ENCODE measurements at places on chromosomes 11 and 22.
A peak's percentile ranks its signal among the peaks of the same experiment; 100 is the strongest.

DNA sequence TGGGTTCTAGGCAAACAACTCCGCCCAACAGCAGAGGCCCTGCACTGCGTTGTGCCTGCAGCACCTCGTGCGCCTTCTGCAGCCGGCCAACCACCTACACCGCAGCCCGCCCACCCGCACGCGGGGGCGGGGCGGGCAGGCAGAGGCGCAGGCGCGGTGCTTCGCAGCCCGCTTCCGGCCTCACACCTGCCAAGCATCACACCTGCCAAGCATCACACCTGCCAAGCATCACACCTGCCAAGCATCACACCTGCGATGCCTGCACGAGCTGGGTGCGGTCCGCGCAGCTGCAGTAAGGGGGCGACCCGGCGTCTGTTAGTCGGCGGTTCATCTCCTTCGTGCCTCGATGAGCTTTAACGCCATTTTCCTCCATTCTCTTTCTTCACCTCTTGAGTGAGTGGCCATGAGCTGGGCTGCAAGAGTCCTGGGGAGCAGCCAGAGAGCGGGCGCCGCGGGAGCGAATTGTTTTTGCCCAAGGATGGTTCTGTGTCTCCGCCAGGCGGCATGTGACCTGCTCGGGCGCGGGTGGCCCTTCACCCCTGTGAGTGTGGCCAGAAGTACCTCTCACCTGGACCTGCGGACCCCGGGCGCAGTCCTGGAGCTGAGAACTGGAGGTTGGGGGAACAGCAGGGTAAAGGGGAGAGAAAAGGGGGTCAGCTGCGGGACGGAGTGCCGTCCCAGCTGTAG lies at the start of gene LDHAL6A:
LDHAL6A (plus strand) TSS at position 171 of the 687 bp plus-strand sequence. CDS start 825 bp downstream, outside the sequence.
- no peaks in the 10 kb centered on the region for H3K27me3 ChIP-seq
- H3K4me3 ChIP-seq = no peak within 1 kb of the TSS
- no peaks in the 10 kb centered on the region for H3K36me3 ChIP-seq
- DNase-seq = no peak

GRCh38 chr11:93403930-93404329 lies 73.4 kb downstream of the DEUP1 start:
- no peak overlapping the region for H3K27ac ChIP-seq
- H3K36me3 ChIP-seq = no peaks in the 10 kb centered on the region
- DNase-seq = no peak

GRCh38 chr11:82775736-82776346 lies 42.2 kb upstream of the FAM181B start:
- H3K4me1 ChIP-seq = peaks cover 8% of the 10 kb centered on the region
- no peaks in the 10 kb centered on the region for H3K27me3 ChIP-seq
- DNase-seq = no peak
- H3K4me3 ChIP-seq = no peak overlapping the region

GRCh38 chr22:48981371-48982061 lies 846.2 kb downstream of the BRD1 start:
- H3K27me3 ChIP-seq = no peaks in the 10 kb centered on the region
- DNase-seq = no peak
- no peaks in the 10 kb centered on the region for H3K4me1 ChIP-seq
- H3K27ac ChIP-seq = no peak overlapping the region

GRCh38 chr11:132853886-132854285 lies 678.4 kb downstream of the OPCML start:
- H3K4me3 ChIP-seq = no peak overlapping the region
- no peaks in the 10 kb centered on the region for H3K36me3 ChIP-seq
- no peak overlapping the region for H3K27ac ChIP-seq
- H3K27me3 ChIP-seq = no peaks in the 10 kb centered on the region
- H3K4me1 ChIP-seq = no peaks in the 10 kb centered on the region

- peaks cover 10% of the 10 kb centered on the region for H3K4me1 ChIP-seq
- no peak overlapping the region for H3K4me3 ChIP-seq
- no peak for DNase-seq
- H3K27me3 ChIP-seq = no peaks in the 10 kb centered on the region
Observed at GRCh38 chr11:28524098-28524497, 415.9 kb downstream of the METTL15 start.

DNA sequence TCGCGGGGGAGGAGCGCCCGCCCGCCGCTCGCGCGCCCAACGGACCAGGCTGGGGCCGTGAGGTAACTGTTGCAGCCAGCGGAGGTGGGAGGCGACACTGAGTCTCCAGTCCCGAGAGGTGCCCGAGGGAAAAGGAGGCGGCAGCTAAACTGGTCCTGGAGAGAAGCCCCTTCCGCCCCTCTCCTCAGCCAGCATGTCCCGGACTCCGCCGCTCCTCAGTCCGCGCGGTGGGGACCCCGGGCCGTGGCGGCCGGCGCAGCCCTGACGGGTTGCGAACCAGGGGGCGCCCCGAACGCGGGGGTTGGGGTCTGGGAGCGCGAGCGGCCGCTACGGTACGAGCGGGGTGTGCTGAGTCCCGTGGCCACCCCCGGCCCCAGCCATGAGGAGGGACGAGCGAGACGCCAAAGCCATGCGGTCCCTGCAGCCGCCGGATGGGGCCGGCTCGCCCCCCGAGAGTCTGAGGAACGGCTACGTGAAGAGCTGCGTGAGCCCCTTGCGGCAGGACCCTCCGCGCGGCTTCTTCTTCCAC lies at the start of gene PDE3B:
PDE3B (plus strand) TSS at position 108 of the 529 bp plus-strand sequence; CDS start at position 380, 272 bp downstream.
- no peak within 1 kb of the TSS for H3K27ac ChIP-seq
- H3K27me3 ChIP-seq = peaks cover 80% of the 10 kb centered on the region
- no peaks in the 10 kb centered on the region for H3K36me3 ChIP-seq

- H3K4me3 ChIP-seq = no peak overlapping the region
- no peaks in the 10 kb centered on the region for H3K27me3 ChIP-seq
- no peaks in the 10 kb centered on the region for H3K4me1 ChIP-seq
- H3K36me3 ChIP-seq = no peaks in the 10 kb centered on the region
- no peak overlapping the region for H3K27ac ChIP-seq
- DNase-seq = no peak
Observed at GRCh38 chr22:42356533-42356932, 75.7 kb downstream of the NFAM1 start.

DNA sequence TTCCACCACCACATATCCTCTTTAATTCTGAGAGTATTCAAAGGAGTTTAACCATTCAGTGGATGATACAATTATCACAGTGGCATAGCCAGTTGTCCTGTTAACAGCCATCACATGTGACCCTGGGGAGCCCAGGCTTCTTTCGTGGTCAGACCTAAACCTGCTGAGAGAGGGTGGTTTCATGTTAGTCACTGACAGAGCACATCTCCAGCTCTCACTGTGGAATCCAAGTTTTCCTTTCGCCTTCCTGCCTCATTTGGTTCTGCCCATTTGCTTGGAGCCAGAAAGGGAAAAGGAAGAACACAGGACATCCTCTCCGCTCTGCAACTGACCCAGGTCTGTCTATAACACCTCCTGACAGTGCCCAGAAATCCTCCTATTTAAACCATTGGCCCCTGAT lies 60.4 kb downstream of the MCHR1 start:
- H3K4me1 ChIP-seq = no peaks in the 10 kb centered on the region
- H3K27me3 ChIP-seq = no peaks in the 10 kb centered on the region
- H3K27ac ChIP-seq = no peak overlapping the region
- no peak overlapping the region for H3K4me3 ChIP-seq
- no peak for DNase-seq

DNA sequence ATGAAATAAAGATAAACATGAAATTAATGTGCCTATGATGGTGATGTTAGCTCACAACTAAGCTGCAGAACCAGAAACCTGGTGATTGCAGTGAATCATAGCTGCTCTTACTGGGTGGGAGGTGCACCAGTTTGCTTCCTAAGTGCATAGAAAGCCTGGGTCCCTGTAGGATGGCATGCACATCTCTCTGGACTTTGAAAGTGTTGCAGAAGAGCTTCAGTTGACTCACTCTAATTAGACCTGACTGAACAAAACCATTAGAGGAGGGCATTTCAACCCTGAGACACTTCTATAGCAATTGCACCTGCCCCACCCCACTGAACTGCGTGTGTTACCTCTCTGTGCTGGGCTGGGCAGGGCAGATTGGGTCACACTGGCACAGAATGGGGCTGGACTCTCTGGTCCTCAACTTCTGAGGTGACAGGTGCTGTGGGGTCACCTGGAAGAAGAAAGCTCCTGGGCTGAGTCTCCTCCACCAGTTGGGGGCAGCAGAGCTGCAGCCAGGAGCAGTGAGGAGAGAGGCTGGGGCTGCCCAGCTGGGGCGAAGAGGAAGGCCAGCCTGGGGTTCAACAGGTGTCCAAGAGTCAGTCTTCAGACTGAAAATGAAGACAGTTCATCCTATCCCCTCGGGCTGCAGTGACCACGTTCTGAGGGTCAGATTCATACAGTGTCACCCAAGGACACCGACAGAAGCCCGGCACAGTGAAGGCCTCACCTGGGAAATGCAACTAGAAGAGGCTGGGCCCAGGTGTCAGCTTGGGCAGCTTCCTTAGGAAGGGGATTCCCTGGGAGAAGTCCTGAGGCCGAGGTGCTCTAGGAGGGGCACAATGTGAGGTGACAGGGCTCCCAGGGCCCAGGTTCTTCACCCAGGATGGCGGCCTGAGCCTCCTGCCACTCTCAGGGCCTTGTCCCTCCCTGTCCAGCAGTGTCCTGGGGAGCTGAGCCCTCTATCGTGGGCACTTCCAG lies 58.1 kb downstream of the GGTLC2 start:
- no peak overlapping the region for H3K27ac ChIP-seq
- no peak overlapping the region for H3K4me3 ChIP-seq
- H3K27me3 ChIP-seq = no peaks in the 10 kb centered on the region
- H3K4me1 ChIP-seq = no peaks in the 10 kb centered on the region
- no peak for DNase-seq

GRCh38 chr22:38284042-38284402 lies 11.2 kb upstream of the TMEM184B start:
- H3K4me3 ChIP-seq = no peak overlapping the region
- DNase-seq = no peak
- H3K36me3 ChIP-seq = peaks cover 23% of the 10 kb centered on the region
- H3K27me3 ChIP-seq = no peaks in the 10 kb centered on the region

GRCh38 chr11:15268598-15268997 lies 153.9 kb downstream of the INSC start:
- peaks cover 5% of the 10 kb centered on the region for H3K27me3 ChIP-seq
- H3K4me1 ChIP-seq = no peaks in the 10 kb centered on the region

DNA sequence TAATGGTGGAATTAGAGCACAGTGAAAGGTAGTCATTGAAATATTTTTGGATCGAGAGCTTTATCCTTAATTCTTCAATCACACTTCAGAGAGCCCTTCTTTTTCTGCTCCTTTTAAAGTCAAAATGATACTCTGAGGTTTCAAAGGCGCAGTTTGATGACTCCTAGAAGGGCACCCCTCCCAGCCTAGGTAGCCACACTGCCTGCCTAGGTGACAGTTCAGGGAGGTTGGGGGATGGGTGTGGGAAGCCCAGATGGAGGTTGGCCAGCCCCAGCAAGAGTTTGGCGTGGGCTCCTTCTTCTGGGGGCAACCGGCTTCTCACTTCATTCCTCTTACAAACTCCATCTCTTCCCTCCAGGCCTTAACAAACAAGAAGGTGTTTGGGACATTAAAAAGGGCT lies 28.6 kb upstream of the PHF21A start:
- no peak for DNase-seq
- no peaks in the 10 kb centered on the region for H3K4me1 ChIP-seq
- no peaks in the 10 kb centered on the region for H3K36me3 ChIP-seq
- no peak overlapping the region for H3K27ac ChIP-seq
- no peaks in the 10 kb centered on the region for H3K27me3 ChIP-seq

DNA sequence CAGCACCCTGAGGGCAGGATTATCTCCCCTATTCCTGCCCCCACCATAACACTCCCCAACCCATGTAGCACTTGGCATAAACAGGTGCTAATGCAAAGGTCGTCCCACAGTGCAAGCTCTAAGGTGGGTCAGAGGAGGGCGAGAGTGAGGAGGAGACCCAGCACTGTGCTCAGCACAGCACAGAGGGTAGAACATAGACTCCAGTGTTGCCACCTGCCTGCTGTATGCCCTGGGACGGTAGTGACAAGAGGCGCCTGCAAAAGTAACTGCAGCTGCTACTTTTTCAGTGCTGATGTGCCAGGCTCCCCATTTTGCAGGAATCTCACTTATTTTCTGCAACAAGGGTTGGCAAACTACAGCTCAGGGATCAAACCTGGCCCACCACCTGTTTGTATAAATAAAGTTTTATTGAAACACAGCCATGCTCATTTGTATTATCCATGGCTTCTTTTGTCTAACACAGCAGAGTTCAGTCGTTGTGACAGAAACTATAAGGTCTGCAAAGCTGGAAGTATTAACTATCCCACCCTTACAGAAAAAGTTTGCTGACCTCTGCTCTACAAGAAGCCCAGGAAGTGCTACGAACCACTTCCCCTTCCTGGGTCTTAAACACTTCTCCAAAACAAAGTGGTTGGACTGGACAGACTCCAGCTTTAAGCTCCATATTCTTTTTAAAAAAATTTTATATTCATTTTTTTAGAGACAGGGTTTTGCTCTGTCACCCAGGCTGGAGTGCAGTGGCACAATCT lies 16.9 kb upstream of the CDC42BPG start:
- H3K4me1 ChIP-seq = peaks cover 41% of the 10 kb centered on the region
- peaks cover 47% of the 10 kb centered on the region for H3K36me3 ChIP-seq
- H3K27ac ChIP-seq = peak overlapping the region; percentile 99
- H3K27me3 ChIP-seq = no peaks in the 10 kb centered on the region

DNA sequence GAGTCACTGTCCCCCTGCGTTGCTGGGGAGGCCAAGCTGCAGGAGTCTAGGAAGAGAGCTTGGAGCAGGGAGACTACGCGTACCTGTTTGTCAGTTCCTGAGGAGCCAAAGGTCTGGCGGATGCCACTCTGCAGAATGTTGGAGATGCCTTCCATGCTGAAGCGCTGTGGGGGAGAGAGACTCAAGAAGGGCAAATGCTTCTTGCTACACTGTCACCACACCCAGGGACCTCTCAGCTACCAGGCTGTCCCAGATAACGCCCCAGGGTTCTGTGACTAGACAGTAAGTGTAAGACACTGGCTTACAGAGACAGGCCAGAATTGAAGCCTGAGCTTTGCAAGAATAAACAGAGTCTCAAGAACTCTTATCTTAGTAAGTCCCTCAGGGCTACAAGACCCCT lies 42.0 kb downstream of the FEZ1 start:
- no peaks in the 10 kb centered on the region for H3K4me1 ChIP-seq
- H3K36me3 ChIP-seq = no peaks in the 10 kb centered on the region
- H3K27ac ChIP-seq = no peak overlapping the region
- no peak for DNase-seq

- peaks cover 10% of the 10 kb centered on the region for H3K4me1 ChIP-seq
- H3K36me3 ChIP-seq = no peaks in the 10 kb centered on the region
- no peak overlapping the region for H3K27ac ChIP-seq
- H3K27me3 ChIP-seq = no peaks in the 10 kb centered on the region
- no peak for DNase-seq
- no peak overlapping the region for H3K4me3 ChIP-seq
Observed at GRCh38 chr11:35389897-35390465, 29.4 kb downstream of the SLC1A2 start.

Data from RWPE2 (cell line).